ENCODE measurements at places on chromosomes 12 and 14.

GRCh38 chr12:116595186-116595585 is 36.0 kb downstream of the MAP1LC3B2 start:
- no peak for DNase-seq

GRCh38 chr14:68394118-68394763 is 398.6 kb downstream of the ZFP36L1 start:
- peak; percentile 62 for DNase-seq

DNA sequence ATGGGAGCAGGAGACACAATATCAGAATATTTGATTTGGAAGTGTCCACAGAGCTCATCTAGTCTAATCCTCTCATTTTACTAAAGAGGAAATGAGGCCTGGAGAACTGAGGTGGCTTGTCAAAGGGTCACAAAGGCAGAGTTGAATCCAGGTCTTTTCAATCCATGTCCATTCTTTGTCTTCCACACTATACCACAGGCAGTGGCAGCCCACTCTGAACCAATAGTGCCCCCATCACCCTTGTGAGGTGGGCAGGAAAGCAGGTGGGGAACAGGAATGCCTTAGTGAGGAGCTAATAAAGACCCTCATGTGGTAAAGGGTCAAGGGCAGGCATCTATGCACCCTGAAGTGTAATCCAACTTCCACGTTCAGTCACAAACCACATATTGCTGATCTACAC is 134.8 kb upstream of the EGLN3 start:
- DNase-seq: no peak

GRCh38 chr12:53624458-53624857 is 1.7 kb downstream of the ATF7 start:
- no peak for DNase-seq

DNA sequence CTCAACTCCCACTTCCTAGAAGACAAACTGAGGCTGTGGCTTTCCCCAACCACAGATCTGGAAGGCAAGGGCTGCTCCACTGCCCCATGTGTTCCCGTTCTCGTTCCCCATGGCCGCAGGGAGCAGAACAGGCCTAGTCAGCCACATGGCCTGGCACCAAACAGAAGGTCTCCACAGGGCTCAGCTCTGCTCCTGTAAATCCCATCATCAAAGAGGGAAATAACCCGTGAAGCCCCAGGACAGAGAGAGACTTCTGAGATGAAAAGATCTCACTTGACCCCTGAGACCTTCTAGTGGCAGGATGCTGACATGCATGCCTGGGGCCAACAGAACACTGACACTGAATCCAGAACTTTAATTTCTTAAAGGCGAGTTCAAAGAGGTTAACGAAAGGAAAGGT is 68.9 kb downstream of the BCL11B start:
- no peak for DNase-seq

DNA sequence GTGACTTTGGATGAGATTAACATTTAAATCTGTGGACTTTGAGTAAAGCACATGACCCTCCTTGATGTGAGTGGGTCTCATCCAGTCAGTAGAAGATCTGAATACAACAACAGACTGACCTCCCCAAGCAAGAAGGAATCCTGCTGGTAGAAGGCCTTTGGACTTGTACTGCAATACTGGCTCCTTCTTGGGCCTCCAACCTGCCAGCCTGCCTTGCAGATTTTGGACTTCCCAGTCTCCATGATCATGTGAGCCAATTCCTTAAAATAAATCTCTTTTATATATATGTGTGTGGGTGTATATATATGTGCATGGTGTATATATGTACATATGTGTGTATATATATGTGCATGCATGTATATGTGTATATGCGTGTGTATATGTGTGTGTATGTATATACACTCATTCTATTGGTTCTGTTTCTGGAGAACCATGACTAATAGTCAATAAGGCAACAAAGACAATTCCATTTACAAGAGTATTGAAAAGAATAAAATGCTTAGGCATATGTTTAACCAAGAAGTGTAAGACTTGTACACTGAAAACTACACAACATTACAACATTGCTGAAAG is 183.8 kb downstream of the STXBP6 start:
- DNase-seq: no peak

- DNase-seq: no peak
Measured at GRCh38 chr14:22689199-22689598, 45.0 kb upstream of the OR6J1 start.

DNA sequence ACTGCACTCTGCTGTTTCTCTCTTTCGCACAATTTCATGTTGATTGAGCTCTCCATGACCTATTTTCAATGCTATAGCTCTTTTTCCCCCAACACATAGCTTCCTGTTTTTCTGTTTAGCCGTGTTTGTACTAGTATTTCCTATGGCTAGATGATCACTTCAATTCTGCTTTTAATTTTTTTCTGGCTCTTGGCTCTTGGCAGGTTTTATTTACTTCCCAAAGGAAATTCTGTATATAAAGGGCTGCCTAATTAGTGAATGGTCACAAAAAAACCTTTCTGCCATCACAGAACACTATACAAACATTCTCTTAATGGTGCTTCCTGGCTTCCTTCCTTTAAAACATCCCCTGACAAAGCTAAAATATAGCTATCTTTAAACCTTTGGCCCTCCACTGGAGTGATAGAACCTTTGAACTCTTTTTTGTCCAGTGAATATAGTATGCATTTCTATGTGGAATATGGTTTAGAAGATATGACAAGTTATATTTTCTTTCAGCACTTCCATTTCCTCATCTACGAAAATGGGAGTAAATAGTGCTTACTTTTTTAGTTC is 88.2 kb downstream of the RASSF9 start:
- no peak for DNase-seq

DNA sequence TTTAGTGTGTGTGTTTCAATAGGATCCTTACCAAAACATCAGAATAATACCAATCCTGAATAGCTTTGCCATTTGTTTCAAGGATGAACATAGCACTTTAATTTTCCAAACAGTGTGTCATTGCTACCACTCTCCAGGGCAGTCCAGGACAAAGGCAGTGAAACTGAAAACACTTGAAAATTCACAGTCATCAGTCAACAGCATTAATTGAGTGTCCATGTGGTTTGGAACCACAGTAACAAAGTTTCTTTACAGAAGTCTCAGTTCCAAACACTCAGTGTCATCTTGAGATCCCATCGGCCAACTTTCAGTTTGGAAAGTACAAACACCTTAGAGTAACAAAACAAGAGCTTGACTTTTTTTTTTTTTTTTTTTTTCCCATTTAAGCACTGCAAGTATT is 228.4 kb upstream of the SOX5 start:
- no peak for DNase-seq

DNA sequence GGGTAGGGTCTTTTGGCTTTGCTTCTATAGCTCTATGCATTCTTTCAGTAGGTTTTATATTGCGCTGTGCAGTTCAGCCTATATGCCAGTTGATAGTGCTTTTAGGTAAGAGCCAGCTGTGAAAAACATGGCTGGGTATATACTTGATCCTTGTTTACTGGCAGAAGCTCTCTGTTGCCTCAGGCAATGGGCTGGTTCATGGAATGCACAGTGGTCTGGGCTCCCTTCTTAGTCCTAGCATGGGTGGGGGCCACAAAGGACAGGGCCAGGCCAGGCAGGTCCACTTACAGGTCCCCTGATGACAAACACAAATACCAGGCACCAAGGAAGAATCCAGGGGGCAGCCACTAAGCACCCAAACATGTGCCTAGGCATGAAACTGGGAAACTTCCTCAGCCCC is 240.7 kb downstream of the SEC23A start:
- DNase-seq: no peak

- DNase-seq: no peak
Measured at GRCh38 chr12:15393995-15394394, 71.7 kb downstream of the PTPRO start.

GRCh38 chr12:51801027-51801426 is 47.5 kb downstream of the FIGNL2 start:
- DNase-seq: no peak

GRCh38 chr14:72752034-72752412 is 141.9 kb downstream of the DPF3 start:
- DNase-seq: no peak

DNA sequence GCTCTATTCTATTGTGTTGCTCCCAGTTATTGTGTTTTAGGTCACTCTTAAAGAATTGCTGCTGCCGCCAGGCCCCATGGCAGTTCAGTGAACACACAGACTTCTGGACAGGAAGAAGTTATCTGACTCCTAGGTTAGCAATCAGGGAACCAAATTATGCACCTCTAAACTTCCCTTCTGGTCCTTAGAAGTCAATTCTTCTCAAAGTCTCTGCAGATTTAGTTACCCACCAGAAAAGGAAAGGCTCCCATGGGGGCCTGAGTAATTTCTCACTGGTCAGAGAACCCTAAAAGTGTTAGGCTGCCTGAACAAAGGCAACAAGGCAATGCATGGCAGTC is 10.0 kb downstream of the EMP1 start:
- DNase-seq: no peak

- peak; percentile 21 for DNase-seq
Measured at GRCh38 chr14:100892496-100893227, 10.9 kb downstream of the RTL1 start.

DNA sequence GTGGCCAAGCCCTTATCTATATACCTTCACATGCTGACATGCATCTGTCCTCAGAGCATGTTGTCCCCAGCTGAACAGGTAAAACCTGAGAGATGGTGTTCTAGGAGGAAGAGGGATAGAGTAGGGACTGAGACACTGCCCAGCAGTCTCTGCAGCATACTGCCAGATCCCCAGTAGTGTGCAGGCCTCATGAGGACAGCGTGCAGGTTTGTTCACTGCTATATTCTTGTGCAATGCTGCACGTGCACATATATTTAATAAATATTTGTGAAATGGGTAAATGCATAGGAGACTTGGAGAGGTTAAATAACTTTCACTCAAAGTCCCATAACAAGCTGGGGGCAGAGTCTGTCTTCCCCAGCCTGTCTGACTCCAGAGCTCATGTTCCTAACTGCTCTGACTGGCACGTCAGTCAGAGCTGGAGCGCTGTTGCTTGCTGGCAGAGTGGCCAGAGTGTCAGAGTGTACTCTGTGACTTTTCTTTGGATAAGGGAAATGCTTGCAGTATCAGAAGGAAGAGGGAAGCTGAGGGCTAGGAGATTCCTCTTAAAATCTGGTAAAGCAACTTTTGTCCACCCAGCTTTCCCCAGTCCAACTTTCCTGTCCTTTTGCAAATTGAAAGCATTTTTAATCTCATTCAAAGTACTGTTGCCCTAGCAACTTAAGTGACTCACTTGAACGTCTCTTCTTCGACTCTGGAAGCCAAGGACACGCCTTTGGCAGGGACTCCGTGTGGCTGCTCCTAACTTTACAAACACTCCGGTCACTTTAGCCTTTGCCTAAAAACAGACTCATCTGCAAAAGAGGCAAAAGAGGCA is 14.9 kb upstream of the POLR3B start:
- peak; percentile 85 for DNase-seq

DNA sequence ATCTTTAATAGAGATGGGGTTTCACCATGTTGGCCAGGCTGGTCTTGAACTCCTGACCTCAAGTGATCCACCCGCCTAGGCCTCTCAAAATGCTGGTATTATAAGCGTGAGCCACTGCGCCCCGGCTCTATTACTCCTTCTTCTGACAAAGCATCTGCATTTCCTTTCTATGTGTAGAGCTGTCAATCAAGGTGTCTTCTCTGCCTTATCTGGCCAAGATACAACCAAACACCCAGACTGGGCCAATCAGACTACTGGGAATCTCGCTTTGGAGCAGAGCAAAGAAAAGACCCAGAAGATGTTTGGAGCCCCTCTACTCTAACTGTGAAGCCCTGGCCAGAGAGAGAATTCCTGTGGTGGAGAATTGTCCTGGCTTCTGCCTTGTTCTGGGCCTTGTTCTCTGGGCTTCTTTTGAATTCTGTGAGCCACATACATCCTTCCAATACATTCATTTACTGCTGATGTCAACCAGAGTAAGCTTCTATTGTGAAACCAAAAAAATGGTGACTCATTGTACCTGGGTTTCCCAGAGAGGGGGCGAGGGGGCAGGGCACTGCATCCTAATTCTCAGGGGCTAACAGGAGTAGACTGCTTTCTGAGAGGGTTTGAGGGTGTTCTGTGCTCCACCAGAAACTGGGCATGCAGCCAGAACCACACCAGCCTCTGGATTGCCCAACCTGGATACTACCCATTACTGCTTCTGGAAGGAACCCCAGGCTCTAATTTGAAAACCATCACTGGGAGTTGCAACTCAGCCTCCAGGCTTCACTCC is 18.8 kb upstream of the FLVCR2 start:
- DNase-seq: peak; percentile 58

DNA sequence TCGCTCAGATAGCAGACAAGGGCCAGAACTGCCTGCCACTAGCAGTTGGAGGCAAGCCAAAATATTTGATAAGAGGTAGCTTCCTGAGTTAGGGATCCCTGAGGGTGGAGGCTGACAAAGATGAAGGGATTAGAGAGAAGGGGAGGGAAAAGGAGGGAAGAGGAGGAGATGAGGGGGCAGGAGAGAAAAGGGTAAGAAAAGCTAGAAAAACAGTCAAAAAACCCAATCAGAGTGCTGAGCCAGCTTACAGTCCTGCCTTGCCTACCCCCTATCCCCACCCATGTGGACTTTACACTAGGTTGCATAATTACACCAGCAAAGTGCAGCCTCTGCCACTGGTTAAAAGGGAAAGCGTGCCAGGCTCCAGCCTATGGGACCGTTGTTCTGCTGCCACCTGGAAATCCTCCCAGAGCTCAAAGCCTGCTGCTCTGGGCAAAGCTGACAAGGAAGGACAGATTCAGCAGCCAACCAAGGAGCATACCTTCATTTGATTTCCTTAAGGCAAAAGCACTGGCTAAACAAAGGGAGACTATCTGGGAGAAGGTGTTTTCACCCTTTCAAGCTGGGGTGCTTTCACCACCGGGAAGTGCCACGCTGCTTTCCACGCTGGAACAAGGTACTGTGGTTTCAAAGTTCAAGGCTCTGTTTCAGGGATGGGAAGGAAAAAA is 3.8 kb upstream of the NUMB start:
- peak; percentile 56 for DNase-seq

DNA sequence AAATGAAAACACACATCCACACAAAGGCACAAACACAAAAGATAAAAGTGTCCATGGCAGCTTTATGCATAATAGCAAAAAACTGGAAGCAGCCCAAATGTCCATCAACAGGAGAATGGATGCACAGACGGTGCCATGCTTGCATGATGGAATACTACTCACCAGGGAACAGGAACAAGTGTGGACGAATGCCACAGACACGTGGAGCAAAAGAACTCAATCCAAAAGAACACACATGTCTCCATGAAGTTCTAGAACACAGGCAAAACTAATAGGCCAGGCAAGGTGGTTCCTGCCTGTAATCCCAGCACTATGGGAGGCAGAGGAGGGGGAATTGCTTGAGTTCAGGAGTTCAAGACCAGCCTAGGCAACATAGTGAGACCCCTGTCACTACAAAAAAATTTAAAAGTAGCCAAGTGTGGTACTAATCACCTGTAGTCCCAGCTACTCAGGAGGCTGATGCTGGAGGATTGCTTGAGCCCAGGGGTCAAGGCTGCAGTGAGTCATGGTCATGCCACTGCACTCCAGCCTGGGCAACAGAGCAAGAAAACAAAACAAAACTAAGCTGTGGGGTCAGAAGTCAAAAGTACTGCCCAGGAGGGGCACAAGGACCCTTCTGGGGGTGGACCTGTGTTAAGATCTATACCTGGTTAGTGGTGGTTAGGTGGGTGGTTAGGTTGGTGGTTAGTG is 7.3 kb upstream of the TMEM119 start:
- no peak for DNase-seq

- peak; percentile 63 for DNase-seq
Measured at GRCh38 chr12:93441081-93441616, 598 bp downstream of the UBE2N start.

- DNase-seq: no peak
Measured at GRCh38 chr12:78931466-78931990, 67.0 kb downstream of the SYT1 start.

- DNase-seq: no peak
Measured at GRCh38 chr12:57154804-57155434, 7.5 kb upstream of the LRP1-AS start.

All from femur (tissue), 1 donor.